IMR-90 (cell line): ENCODE measurements at places on chromosomes 4 and X. TPM values are rescaled to one million over a fixed set of nuclear protein-coding genes. Genes with fewer than 3 reads are reported as not detected.

GRCh38 chr4:76998251-76998901 is 48.8 kb downstream of the SEPTIN11 start:
- peak; percentile 75 for DNase-seq
- H3K36me3 ChIP-seq: peaks cover 45% of the 10 kb centered on the region
- no peak overlapping the region for H3K4me3 ChIP-seq
- no peaks in the 10 kb centered on the region for H3K27me3 ChIP-seq
- H3K4me1 ChIP-seq: peaks cover 18% of the 10 kb centered on the region

GRCh38 chr4:36230534-36230933 is 13.8 kb downstream of the ARAP2 start:
- H3K36me3 ChIP-seq: no peaks in the 10 kb centered on the region
- no peaks in the 10 kb centered on the region for H3K4me1 ChIP-seq
- H3K27ac ChIP-seq: no peak overlapping the region

- no peaks in the 10 kb centered on the region for H3K4me1 ChIP-seq
- no peak overlapping the region for H3K4me3 ChIP-seq
Observed at GRCh38 chr4:40182001-40182400, 14.8 kb upstream of the RHOH start.

ENOX2 gene
- total RNA-seq: 11.1 and 11.8 TPM in 2 replicates
